ENCODE measurements at places on chromosomes 4 and X.

DNA sequence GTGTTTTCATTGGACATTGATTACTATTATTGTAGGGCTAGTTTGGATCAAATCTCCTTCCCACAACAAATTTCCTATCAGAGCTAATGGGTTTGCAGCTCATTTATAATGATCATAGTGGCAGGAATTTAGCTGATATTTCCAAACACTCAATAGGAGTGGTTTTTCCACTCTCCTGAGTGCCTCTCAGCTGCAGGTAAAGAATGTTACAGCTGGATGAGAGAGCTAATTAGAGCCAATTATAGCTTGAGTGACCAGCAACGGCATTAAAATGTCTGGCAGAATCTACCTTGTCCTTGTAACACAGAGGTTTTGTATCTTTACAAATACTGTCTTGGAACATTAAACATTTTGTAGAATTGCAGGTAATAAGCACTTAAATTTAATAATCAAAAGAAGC lies 602.8 kb upstream of the EPHA5 start:
- DNase-seq = no peak

- DNase-seq = no peak
Measured at GRCh38 chr4:3524920-3525319, 7.3 kb downstream of the LRPAP1 start.

GRCh38 chrX:54708404-54708803 lies 89.7 kb downstream of the ITIH6 start:
- DNase-seq = no peak

DNA sequence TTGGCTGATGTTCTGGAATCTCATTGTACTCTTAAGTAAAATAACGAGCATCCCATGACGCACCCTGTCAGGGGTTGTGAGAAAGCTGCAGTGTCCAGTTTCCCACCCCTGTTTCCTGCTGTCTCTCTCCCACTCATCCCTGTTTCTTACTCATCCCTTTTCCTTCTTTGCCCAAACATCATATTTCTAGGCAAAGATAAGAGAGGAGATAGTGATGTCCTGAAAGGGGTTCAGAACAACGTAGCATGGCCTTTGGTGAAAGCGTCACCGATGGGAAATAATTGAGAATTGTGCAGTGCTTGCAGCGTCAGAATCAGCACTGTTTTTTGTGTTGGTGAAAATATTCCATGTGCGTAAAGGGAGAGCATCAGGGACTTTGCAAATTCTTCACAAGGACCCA lies 23.5 kb upstream of the TMEM165 start:
- DNase-seq = no peak

DNA sequence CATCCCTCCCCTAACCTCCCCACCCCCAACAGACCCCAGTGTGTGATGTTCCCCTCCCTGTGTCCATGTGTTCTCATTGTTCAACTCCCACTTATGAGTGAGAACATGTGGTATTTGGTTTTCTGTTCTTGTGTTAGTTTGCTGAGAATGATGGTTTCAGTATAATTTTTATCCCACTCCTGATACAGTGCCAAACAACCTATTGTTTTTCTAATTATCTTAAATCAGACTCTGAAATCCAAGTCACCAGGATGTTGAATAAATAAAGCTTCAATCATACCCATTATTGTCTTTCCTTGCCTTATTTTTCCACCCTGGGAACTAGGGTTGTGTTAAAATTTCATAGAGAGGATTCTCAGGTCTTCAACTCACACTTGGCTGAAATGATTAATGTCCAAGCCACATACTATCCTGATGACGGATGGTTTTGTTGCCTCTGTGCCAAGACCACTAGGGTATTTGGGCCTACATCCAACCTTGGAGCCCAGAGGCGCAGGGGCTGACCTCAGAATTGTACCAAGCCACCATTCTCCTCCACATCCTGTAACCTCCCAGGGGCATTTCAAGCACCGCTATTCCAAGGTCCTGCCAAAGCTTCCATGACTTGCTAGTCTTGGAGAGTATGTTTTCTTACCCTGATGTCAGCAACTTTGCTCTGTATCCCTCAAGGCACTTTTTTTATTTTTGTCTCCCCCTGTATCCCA lies 332.4 kb downstream of the ARHGAP24 start:
- peak; percentile 63 for DNase-seq

DNA sequence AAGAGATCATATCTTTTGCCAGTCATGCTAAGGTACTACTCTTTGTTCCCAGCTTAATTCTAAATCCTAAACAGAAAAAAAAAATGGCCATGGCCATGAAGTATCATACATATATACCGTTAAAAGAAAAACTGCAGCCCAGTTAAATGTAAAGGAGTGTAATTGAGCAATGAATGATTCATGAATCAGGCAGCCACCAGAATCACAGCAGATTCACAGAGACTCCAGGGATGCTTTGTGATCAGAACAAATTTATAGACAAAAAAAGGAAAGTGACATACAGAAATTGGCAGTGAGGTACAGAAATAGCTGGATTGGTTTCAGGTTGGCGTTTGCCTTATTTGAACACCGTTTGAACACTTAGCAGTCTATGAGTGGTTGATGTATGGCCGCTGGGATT lies 42.1 kb upstream of the PDGFC start:
- DNase-seq = peak; percentile 54

DNA sequence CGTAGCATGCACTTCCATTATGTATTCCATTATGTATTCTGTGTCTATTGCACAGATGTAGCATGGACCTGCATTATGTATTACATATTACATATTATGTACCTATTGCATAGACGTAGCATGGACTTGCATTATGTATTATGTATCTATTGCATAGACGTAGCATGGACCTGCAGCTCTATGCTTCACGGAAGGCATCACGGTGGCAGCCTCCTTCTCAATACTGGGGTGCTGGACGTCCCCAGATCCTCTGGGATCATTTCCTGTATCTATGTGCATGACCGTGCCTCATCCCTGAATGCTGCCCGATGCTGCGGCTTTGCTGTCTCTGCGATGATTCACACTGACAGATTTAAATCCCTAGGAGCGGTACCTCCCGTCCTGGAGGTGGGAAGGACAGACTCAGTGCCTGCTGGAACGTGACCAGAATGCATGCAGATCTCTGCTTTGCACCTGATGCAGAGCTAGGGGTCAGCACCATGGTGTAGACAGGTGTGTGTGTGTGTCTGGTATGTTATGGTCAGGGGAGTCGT lies 317.5 kb downstream of the DHRSX start:
- DNase-seq = no peak

DNA sequence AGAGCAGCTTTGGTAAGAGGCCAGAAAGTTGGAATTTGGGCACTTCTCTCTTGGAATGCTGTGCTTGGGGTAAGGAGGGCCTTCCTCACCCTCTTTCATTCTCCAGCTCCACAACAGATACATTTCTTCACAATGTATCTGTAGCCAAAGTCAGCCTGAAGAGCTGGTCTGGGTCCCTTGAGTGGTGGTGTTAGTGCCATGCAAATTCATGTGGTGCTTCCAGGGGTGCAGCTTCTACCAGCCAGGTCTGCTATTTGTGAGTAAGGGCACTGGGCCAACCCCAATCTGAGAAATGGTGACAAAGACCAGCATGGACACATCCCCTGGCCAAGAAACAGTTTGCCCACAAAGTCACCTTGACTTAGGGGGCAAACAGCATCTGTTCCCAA lies 17.8 kb downstream of the AMER1 start:
- DNase-seq = no peak

- DNase-seq = no peak
Measured at GRCh38 chr4:27020203-27020602, 159.6 kb downstream of the STIM2 start.

DNA sequence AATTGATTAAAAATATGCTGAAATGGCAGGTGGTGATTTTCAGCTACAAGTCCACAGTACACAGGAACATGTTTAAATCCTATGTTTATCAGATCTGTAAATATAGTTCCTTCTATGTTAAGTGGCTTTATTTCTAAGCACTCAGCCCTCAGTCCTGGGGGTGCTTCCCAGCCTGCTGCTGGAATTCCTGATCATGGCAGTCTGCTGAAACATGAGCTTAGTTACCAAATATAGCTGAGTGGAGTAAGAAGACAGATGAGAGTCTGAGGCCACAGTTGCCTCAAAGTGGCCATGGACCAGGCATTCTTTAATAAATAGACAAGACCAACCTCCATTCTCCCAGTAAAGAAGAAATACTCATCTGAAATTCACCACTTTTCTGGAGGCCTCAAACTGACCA lies 17.1 kb upstream of the DDX60 start:
- DNase-seq = peak; percentile 53

GRCh38 chr4:21452931-21453330 lies 495.6 kb downstream of the KCNIP4 start:
- no peak for DNase-seq

DNA sequence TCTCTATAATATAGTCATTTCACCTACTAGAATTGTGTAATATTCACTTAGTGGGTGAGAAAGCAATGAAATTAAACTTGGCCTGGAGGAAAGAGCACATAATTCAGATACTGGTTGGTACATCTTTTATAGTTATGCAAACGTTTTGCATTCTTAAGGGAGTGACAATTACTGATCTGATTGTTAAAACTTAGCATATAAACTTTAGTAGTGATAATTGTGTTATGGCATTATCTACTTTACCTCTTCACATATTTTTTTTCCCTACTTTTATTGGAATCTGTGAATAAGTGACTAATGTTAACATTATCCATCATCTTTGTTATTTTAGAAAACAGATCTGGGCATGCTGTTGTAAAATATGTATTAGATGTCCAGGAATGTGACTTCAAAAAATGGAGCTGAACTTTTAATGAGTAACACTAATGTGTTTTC lies 217.4 kb upstream of the GIMD1 start:
- DNase-seq = peak; percentile 29

- no peak for DNase-seq
Measured at GRCh38 chrX:69072486-69073006, 92.7 kb downstream of the PJA1 start.

- DNase-seq = no peak
Measured at GRCh38 chr4:8040607-8041006, 100.9 kb upstream of the AFAP1 start.

DNA sequence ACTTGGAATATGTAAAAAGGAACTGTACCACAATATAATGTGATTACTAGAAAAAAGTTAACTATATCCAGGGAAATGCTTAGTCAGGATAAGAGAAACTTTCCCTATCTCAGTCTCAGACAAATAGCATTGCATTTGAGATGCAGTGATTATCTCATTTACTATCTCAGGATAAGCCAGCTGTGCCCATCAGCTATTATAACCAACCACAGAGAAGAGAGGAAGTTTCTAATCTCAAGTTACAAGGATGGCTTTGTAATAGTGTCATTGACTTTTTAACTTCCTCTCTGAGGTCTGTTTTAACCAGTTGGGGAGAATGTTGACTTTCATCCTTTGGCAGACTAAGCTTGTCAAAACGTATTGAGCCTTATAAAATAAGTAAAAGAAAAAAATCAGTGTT lies 56.5 kb downstream of the SNX25 start:
- peak; percentile 38 for DNase-seq

DNA sequence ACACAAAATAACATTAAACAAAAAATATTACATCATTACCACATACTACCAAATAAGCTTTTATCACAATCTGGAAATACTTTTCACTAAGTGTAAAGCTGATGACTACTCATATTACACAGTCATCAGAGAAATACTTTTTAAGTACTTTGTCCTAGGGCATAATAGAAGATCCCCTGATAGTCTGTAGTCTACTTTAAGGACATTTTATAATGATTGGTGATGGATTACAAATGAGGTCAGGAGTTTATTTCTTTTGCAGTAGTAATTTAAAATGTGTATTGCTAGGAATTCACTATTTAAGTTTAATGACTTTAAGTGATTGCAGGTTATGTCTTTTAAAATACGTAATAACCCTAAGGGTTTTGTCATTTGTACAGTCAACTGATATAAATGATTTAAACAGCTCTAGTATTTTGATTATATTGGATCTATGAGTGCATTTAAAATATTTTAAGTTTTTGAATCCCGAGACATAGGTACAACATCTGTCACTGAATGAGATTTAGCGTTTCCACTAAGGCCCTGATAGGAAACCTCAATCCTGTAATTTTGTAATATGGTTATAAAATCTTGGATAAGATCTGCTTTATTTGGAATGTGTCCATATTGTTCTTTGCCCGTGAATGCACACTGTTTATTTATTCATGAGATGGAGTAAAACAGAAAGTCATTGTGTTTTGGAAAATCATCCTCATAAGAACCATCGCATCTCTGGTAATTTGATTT lies 189.5 kb downstream of the ARAP2 start:
- DNase-seq = no peak

GRCh38 chrX:114087543-114087942 lies 496.3 kb upstream of the HTR2C start:
- no peak for DNase-seq

GRCh38 chrX:21993265-21993664 lies 38.9 kb upstream of the PHEX start:
- DNase-seq = no peak

GRCh38 chrX:154834562-154834961 lies at the start of gene SMIM9:
SMIM9 (minus strand) TSS chrX:154834662; CDS start chrX:154830856, 3,806 bp downstream.
- DNase-seq = no peak

- DNase-seq = no peak
Measured at GRCh38 chrX:125492439-125492838, 172.8 kb downstream of the TEX13C start.

DNA sequence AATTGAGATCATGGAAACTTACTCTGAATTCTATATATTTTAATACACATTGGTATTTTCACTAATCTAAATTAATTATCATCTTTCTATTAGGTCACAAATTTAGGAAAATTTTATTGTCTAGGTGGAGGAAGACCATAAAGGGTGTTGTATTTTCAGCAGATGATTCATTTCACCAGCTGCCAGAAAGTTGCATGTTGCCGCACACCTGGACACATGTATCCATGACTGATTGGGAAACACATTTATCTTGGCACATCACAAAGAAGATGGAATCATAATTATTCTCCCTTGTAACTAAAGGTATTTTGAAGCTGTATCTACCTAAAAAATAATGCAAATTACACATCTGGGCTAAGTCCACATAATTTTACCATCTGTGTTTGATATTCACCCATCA lies 33.1 kb downstream of the SLC7A11 start:
- DNase-seq = no peak

- DNase-seq = peak; percentile 71
Measured at GRCh38 chrX:133838761-133839676, 146.4 kb downstream of the GPC3 start.

Measured in adipocyte (in vitro differentiated cells).